ENCODE measurements at places on chromosomes 5 and 9.

DNA sequence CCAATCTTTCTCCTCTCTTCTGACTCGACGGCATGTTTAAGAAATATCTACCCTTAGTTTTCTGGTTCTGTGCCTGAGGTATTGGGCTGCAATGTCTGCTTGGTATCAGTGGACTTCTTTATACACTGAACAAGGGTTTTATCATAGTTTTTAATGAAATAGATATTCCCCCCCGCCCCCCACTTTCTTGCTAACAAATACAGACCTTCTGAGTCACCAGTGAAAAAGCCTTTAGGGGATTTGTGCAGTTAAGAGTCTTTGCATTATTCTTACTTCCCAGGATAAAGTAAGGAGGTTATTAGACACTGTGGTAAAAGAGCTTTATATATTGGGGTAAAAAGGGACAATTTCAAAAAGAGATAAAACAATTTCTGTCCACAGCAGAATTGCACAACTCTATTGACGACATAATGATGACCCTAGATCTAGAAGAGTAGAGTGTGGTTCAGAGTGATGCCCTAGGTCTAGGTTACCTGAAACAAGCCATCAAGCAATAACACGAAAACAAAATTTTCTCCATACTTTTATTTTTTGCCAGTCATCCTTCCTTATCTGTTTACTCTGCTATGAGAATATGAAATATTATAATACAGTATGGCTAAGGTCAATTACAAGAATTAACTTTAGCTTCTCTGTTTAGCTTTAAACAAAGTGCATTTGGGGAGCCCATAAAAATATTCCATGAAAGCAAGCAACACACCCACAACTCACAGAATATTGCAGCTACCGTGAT, 110.7 kb downstream of the PLK2 start:
- no peak for DNase-seq

DNA sequence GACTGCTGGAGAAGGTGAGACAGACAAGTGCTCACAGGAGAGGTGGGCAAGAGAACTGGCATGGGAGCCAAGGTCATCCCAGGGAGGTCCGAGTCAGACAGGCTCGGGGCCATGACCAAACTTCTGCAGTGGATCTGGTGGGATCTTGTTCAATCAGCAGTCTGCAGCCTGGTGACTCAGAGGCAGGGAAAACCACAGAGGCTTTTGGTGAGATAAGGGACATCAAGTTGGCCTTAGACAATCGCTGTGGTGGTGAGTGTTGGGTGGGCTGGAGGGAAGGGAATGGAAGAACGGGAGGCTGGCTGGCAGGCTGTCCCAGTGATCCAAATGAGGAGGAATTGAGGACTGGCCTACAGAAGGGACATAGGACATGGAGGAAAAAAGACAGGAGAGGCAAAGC, 123.8 kb downstream of the TMEM174 start:
- DNase-seq = no peak

- DNase-seq = no peak
Measured at GRCh38 chr5:65418661-65419060, 63.1 kb downstream of the ADAMTS6 start.

DNA sequence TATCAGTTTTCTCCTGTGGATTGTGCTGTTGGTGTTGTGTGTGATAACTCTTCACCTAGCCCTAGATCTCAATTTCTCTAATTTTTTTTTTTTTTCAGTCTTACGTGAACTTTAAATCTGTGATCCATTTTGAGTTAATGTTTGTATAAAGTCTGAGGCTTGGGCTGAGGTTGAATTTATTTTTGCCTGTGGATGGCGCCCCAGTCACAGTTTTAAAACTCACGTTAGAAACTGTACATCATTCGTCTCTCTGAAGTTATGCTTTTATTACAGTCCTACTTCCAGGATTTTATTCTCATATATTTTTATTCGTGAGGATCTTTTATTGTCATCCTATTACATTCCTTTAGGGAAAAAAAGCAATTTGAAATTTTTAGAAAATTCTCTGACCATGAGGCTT, 103.1 kb downstream of the EHMT1 start:
- no peak for DNase-seq

DNA sequence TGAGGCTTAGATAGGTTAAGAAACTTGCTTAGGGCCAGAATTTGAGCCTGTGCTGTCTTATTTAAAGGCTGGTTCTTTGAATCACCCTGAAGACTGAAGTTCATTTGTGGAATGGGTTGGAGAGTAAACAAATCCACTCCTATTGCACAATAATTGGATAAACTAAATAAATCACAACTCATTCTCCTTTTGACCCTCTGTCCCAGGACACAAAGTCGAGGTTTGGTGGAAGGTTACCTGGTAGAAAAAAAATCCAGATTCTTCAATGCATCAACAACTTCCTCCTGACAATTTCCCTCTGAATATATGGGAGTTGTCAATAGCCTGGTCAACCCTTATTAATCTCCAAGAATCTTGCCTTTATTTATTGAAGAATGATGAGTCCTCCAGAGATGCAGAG, 28.9 kb downstream of the TBC1D2 start:
- DNase-seq = no peak

- no peak for DNase-seq
Measured at GRCh38 chr9:131737426-131737825, 2.5 kb downstream of the RAPGEF1 start.

DNA sequence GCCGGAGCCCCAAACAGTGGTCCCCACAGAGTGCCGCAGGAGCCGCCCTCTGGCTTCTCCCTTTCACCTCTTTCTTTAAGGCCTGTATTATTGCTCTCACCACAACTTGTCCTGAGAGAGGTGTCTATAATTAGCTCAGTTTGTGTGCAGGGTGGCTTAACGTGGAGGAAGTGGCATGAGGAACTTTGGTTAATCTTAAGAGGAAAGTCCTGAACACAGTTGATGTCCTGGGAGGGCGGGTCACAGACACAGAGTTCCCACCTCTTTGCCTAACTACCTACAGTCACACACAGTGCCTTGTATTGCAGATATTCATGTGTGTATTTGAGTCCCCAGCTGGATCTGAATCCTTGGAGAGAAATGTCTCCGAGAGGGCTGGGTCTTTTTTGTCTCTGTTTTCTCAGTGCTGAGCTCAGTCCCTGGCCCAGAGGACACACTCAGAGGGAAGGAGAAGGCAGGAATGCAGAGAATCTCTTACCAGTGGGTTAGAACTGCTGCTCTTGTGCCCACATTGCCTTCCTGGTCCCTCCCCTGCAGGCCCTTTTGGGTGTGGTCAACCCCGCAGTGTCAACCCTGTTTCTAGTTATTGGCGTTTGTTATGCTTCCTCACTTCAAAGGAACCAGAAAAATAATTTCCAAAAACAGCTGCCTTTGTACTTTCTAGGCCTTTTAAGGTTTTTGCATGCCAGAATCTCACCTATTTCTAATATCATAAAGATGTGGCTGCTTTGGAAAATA, 392.5 kb downstream of the KDM4C start:
- no peak for DNase-seq

- DNase-seq = no peak
Measured at GRCh38 chr9:17589771-17590170, 10.9 kb downstream of the SH3GL2 start.

DNA sequence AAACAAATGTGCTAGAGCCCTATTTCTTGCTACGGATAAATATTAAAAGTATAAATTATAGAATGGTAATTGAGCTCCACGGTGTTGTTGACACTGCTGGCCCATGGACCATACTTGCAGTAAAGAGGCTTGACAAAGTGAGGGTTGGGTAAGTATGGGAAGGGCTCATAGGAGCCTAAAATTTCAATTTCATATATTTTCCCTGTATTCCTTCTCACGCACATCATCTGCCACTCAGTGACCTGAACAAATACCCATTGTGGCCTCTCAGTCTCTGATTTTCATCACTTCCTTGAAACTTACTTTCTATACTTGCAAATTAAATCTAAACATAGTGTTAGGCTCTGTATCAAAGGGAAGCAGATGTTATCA, 116.5 kb downstream of the PIK3R1 start:
- DNase-seq = no peak

DNA sequence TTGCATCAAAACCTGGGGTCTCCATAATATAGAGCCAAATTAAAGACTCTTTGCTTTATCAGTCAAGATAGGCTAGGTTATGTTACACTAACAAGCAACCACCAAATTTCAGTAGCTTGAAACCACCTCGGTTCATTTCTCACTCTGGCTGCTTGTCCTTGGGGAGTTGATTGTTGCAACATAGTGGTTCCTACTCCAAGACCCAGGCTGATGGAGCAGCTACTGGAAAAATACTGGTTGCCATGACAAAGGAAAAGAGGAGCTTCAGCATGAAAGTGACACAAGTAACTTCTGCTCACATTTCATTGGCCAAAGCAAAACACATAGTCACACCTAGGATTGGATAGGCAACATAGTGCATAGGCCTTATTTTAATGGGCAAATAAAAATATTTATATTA, 18.5 kb upstream of the RCL1 start:
- no peak for DNase-seq

DNA sequence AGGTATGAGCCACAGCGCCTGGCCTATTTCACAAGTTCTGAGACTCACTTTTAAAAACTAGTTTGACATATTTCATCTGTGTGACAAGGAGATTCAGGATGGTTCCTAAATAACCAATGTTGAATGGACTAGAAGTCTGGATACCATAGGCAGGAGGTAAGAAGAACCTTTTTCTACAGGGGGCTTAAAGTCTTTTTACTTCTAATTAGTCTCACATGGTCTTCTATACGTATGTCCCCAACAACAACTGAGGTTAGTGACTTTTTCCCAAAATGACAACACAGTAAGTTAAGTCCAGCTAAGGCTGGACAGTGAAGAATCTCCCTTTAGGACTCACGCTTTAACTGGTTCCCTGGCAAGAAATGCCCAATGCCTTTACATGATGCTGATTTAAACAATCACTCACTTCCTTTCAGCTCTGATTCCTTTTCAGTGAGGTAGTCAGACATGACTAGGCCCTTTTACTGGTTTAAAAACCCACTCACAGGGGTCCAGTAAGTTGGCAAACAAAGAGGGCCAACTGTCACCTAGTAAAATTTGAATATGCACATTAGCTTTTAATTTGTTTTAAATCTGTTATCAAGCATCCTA, 12.1 kb upstream of the HAUS6 start:
- no peak for DNase-seq

DNA sequence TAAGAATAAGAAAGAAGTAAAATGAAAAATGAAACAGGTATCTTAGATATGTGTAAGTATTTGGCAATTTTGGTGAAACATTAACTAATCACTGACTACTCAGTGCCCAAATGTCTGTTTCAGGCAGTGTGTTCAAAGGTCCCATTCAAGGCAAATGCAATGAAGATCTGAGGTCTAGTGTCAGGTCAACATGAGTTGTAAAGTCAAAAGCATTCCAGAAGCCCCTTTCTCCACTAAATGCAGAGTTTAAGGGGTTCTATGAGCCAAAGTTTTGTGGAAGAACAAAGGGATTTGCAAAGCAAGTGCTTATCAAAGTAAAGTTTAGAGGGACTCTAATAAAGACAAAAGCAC, 71.0 kb upstream of the GPBP1 start:
- DNase-seq = no peak

- DNase-seq = no peak
Measured at GRCh38 chr5:179274321-179275315, 70.6 kb downstream of the ADAMTS2 start.

- DNase-seq = no peak
Measured at GRCh38 chr5:88602584-88602983, 280.4 kb downstream of the MEF2C start.

DNA sequence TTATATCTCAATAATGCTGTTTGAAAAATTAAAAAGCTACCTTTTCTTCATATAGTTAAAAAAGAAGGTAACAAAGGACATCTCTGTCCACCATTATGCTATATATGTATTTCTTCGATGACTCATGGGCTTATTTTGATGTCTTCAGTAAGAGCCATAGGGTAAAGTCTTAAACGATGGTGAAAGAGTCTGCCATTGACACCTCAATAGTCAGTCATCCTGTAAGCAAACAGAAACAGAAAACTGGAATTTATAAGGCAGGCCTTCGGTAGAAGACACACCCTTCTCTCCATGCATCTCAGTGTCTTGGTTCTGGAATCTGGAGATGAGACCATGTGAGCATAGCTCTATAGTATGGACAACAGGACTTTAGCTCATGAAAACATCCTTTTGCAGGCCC, 87.0 kb upstream of the ZNF462 start:
- no peak for DNase-seq

- no peak for DNase-seq
Measured at GRCh38 chr9:137642118-137642601, 23.4 kb downstream of the EHMT1 start.

DNA sequence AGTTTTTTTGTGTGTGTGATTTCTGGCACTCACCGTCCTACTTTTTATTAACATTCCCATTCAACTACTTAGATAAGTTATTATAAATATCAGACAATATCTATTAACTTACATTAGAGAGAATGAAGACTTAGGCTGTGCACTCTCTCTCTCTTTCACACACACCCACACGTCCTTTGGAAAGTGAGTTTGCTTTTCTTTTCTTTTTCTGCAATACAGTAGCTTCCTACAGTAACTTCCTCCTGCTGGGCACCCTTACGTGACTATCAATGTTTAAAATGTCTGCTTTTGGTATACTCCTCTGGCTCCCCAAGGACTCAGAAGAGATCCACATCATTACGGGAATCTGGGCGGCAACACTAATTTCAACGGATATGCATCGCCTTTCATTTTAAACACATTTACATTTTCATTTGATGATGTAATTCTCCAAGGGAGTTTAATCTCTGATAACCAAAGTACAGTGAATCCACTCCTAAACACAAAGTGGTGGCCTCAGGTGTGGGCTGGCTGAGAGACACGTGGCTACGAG, 179.5 kb downstream of the MAPKAP1 start:
- DNase-seq = no peak

DNA sequence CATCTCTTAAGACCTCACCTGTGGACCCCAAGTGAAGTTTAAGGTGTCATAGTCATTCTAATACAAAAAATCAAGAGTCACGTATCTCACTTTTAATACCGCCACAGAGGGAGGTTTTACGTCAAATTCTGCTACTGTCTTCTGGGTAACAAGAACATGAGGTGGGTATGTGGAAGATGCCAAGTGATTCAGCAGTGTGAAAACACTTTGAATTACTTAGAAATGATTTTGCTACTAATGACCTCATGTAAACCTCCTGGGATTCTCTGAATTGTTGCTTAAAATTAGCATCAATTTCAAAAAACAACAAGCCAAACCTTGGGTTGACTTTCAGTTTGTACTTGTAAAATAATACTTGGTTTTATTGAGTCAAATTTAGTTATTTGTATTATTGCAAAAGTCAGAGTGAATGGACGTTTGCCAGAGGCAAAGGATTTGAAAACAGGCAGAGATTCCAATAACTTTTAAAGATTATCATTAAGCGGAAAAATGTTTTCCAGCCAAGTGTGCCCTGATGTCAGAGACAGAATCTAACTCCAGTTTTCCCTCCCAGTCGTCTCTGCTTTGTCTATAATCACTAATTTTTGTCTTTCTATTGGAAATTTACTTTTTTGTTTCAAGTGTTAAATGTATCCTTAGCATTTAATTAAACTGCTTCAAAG, 8.8 kb downstream of the DMRT2 start:
- DNase-seq = no peak

- no peak for DNase-seq
Measured at GRCh38 chr5:72108202-72109061, 1.2 kb downstream of the MAP1B start.

Measured in activated CD4-positive, CD25-positive, alpha-beta regulatory T cell treated with anti-CD3 and anti-CD28 coated beads, Interleukin-2, amount 50 U/mL, for 72 hours (primary cell).